Sciatic nerve (tissue), 2 donors: ENCODE measurements at places on chromosomes 6 and 20. TPM values are rescaled to one million over a fixed set of nuclear protein-coding genes. Genes with fewer than 3 reads are reported as not detected.

PNPLA1 gene
- 0.22 TPM for total RNA-seq

GRCh38 chr20:10505827-10506226, 70.7 kb downstream of the SLX4IP start:
- DNase-seq, result no peak

DNA sequence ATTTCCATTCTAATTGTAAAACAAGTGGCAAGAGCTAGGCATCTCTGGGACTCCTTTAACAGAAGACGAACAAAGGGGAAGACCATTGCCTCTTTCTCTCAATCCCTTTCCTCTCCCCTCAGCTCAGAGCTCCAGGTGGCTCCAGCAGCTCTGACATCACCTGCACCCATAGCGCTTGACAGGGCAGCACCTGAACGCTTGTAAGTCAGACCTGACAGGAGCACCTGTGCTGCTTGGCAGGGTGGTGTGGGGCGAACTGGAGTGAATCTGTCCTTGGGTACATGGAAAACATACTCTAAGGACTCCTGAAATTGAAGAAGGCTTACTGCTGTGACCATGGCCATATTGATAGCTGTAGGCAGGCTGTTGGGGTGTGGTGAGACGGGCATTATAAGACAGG, 409.5 kb upstream of the AGPAT4 start:
- no peak for DNase-seq

GRCh38 chr6:129708496-129709195, 1.3 kb downstream of the ARHGAP18 start:
- DNase-seq, result no peak

DNA sequence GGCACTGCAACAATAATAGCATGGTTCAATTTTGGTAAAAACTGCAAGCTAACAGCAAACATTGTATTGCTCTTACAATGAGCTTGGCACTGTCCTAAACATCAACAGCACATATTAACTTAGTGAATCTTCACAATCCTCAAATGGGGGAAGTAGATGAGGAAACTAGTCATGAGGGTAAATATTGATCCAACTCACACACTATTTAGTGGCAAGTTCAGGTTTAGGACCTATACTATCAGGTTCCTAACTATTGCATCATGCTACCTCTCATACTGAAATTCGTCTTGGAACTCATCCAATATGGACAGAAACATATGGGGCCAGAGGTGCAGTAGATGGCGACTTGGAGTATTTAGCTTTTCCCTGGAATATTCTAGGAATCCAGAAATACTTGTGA, 34.2 kb downstream of the FKBP1C start:
- no peak for DNase-seq

DNA sequence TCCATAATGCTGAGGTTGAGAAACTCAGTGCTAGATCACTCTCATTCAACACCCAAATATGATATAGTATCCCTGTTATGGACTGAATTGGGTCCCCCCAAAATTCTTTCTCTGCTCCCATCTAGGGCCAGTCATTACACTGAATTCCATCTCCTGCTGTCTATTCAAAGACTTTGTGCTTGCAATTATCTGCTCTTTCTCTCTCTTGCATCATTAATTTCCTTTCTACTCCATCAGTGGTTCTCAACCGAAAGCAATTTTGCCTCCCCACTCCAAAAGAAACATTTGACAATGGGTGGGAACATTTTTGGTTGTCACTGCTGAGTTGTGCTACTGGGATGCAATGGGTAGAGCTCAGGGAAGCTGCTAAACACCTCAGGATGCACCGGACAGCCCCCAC, 271.5 kb upstream of the CDYL start:
- no peak for DNase-seq

DNA sequence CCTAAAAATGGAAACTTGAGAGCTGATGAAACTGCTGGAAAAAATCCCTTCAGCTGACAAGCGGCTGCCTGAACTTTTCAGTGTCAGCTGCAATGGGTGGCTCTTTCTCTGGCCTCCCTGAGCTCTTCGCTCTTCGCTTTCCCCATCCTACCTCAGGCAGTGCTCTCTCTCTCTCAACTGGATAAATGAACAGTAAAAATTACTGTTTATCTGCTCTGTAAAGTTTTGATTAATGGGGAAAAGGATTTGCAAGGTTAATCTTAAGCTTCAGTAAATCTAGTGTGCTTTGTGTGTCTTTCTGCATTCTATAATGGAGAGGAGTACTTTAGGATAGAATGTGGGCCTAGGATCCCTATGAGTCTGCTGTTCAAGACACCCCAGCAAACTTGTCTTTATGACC, 35.1 kb downstream of the TMEM14A start:
- DNase-seq, result no peak

SOX18 gene
- total RNA-seq, result 134 TPM

DNA sequence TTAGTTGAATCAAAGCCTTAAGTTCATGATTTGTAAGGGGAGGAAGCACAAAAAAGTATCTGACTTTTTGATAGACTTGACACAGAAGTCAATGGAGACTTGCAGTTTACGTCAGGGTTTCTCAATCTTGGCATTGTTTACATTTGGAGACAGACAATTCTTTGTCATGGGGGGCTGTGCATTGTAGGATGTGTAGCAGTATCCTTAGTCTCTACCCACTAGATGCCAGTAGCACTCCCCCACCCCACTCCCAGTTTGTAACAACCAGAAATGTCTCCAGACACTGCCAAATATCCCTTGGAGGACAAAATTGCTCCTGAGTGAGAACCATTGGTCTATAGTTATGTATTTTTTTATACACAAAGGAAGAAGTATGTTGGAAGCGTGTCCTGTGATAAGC, 434.1 kb downstream of the RFPL4B start:
- DNase-seq, result no peak

TFAP2C gene
- 0.31 TPM for total RNA-seq

DNA sequence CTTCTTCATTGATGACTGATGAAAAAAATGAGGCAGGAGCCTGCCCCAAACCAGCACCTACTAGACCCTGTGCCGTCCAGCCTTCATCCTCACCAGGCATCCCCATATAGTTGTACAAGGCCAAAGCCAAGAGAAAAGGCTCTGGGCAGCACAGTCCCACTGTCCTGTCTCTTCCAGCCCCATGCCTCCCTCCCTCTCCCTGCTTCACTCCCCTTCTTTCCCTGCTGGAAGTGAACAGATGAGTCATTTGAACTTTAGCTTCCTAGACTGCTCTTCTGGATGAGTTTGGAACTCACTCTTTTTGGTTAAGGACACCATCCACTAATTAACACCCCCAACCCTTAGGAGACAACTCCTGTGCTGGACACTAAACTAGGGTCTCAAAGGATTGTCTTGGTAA, 235.2 kb downstream of the LRFN2 start:
- DNase-seq, result peak; percentile 8

- no peak for DNase-seq
Measured at GRCh38 chr6:11242711-11243110, 10.2 kb upstream of the NEDD9 start.

DNA sequence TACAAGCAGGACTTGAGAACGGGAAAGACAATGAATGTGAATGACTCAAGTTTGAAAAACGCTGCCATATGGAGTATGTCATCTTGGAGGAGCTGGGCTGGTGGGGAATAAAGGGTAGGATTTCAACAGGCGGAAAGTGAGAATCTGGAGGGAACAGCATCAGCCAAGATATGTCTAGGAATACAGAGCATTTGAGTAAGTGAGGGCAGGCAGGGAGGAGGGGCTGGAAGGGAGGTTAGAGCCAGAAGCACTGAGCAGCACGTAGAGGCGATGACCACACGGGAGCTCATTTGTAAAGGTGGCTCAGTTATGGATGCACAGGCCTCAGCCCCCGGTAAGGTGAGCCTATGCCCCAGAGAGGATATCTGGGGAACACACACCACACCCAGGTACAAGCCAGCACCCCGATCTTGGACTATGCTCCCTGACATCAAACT, 115.1 kb downstream of the ZMYND8 start:
- no peak for DNase-seq

- DNase-seq, result no peak
Measured at GRCh38 chr20:61934716-61935530, 130.8 kb downstream of the TAF4 start.

DNA sequence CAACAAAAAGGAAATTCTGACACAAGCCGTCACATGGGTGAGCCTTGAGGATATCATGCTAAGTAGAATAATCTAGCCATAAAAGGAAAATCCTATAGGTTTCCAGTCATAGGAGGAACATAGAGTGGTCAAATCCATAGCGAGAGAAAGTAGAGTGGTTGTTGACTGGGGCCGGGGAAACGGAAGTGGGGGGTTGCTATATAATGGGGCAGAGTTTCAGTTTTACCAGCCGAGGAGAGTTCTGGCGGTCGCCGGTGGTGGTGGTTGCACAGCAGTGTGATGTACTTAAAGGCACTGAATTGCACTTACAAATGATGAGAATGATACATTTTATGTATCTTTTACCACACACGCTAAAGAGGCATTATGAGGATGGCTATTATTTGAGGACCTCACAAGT, 4.9 kb downstream of the GPR31 start:
- no peak for DNase-seq

GRCh38 chr6:19664878-19665612, 172.1 kb upstream of the ID4 start:
- DNase-seq, result no peak

DNA sequence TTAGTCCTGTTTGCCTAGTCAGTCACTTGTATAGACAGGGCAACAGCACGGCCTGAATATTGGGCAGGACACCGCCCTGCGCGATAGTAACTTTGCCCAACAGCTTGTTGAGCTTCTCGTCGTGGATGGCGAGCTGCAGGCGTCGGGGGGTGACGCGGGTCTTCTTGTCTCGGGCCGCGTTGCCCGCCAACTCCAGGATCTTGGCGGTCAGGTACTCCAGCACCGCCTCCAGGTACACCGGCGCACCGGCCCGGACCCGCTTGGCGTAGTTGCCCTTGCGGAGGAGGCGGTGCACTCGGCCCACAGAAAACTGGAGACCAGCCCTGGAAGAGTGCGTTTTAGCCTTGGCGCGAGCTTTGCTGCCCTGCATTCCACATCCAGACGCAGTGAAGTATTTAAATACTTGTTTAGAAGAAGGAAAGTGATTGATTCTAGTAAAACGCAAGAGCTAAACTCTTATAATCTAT, 92.8 kb upstream of the BTN3A2 start:
- DNase-seq, result peak; percentile 65

PTPRT gene
- total RNA-seq, result 0.45 TPM

DNA sequence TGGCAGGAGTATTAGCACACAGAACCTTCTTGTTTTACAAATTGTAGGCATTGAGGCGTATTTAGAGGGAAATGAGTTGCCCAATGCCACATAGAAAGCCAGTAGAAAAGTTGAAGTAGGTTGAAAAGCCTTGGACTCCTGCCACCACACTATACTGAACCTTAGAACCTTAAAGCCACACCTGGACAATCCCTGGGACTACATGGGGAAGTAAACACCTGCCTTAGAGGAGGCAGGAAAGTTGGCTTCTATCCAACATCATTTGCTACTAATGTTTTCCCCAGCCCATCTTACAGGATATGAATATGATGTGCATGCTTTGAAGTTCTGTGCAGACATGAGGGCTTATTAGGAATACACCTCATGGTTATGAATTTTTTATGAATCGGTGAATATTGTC, 5.3 kb upstream of the EPPIN start:
- DNase-seq, result no peak

AIG1 gene
- 22.6 TPM for total RNA-seq

AGER gene
- total RNA-seq, result 13.6 TPM

GRCh38 chr20:53255102-53255710, 283.0 kb downstream of the TSHZ2 start:
- DNase-seq, result no peak

SIRPA gene
- 55.5 TPM for total RNA-seq

DNA sequence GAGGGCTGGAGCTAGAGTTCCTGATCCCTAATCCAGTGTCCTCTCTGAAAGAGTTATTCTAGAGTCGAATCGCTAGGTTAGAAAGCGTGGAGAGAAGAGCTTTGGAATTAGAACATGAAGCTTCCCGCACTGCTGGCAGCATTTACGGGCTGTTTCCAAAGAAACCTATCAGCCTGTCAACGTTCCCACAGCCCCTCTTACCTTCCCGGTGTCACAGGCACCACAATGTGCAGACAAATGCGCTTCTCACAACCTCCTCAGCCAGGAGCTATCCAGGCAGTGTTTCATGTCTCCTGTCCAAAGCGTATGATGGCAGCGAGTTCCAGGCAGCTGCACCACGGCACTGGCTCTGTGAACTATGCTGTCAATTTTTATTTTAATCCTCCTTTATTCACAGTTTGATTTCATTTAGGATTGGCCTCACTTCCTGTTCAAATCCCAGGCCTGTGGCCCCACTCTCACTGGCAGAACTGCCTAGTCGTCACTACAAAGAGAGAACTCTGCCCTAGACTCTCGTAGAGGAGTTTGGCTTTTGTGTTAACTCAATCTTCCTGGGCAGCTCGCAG, 322.8 kb upstream of the SOX4 start:
- DNase-seq, result no peak

DNA sequence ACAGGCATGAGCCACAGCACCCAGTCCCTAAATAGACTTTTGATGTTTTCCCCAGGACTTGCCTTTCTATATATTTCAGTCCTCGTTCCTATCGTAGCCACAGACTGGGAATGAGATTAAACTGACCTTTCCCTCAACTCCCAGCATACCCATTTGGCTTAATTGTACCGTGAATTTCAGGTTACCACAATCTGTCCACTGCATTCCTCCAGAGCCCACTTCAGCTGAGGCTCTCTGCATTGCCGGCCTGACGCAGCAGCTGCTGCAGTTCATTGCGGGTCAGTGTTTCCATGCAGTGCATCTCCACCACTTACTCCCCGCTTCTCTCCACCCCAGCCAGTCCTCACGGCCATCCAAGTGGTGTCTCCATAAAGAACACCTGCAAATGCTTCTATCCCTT, 103.1 kb upstream of the RIN2 start:
- no peak for DNase-seq

- no peak for DNase-seq
Measured at GRCh38 chr20:47035026-47035590, 140.5 kb downstream of the EYA2 start.

BPIFA1 gene
- total RNA-seq, result not detected

ECT2L gene
- 0.49 TPM for total RNA-seq

DLK2 gene
- 0.45 TPM for total RNA-seq

GRCh38 chr6:42028234-42029061, 21.9 kb upstream of the TAF8 start:
- DNase-seq, result no peak

DNA sequence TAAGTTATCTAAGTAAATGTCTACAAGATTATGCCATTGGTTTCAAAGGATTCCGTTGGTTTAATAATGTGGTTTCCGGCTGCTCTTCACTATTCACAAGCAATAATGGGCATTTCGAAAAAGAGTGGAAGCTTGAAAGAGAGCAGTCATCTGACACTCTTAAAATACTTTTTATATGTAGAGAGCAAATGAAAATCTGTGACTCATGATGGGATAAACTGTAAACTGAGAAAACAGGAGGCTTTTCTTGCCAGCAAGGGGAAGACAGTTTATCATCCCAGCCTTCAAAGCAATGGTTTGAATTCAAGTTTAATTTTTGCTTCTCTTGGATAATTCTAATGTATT, 145.7 kb downstream of the KHDC1L start:
- no peak for DNase-seq

ZKSCAN3 gene
- total RNA-seq, result 7.8 TPM
